ENCODE measurements at places on chromosomes 1 and 21. TPM values are rescaled to one million over a fixed set of nuclear protein-coding genes. Genes with fewer than 3 reads are reported as not detected.
A peak's percentile ranks its signal among the peaks of the same experiment; 100 is the strongest.

- DNase-seq, result no peak
- H3K36me3 ChIP-seq, result no peaks in the 10 kb centered on the region
- peak overlapping the region; percentile 69 for H3K27ac ChIP-seq
- peak overlapping the region; percentile 85 for H3K4me3 ChIP-seq
- peaks cover 33% of the 10 kb centered on the region for H3K4me1 ChIP-seq
Measured at GRCh38 chr1:161307230-161307768, 2.5 kb downstream of the MPZ start.

GRCh38 chr1:115927971-115928370 lies 48.3 kb upstream of the SLC22A15 start:
- H3K36me3 ChIP-seq, result no peaks in the 10 kb centered on the region
- peaks cover 19% of the 10 kb centered on the region for H3K27me3 ChIP-seq
- peaks cover 6% of the 10 kb centered on the region for H3K4me1 ChIP-seq
- no peak overlapping the region for H3K27ac ChIP-seq
- H3K4me3 ChIP-seq, result no peak overlapping the region

DNA sequence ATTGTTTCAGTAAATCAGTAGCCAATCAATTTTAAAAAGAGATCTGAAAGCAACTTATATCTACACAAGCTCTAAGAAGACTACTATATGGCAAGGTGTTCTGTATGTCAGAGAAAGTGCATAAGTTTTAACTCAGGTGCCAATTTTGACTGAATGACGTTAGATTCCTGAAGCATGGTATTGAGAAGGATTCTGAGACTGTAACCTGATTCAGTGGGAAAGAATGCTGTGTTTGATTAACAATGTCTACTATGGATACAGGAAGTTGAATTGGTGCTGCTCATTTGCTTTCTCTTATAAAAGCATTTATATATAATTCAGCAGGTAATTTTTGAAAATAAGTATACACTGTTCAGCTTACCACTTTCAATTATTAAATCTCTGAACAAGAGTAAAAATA lies 156.3 kb downstream of the PAPPA2 start:
- no peaks in the 10 kb centered on the region for H3K4me1 ChIP-seq
- H3K36me3 ChIP-seq, result no peaks in the 10 kb centered on the region
- H3K4me3 ChIP-seq, result no peak overlapping the region
- DNase-seq, result no peak
- H3K27me3 ChIP-seq, result no peaks in the 10 kb centered on the region

- DNase-seq, result no peak
- H3K27ac ChIP-seq, result no peak overlapping the region
- no peaks in the 10 kb centered on the region for H3K36me3 ChIP-seq
- H3K27me3 ChIP-seq, result peaks cover 39% of the 10 kb centered on the region
Measured at GRCh38 chr1:157219182-157219581, 81.0 kb upstream of the ETV3 start.

DNA sequence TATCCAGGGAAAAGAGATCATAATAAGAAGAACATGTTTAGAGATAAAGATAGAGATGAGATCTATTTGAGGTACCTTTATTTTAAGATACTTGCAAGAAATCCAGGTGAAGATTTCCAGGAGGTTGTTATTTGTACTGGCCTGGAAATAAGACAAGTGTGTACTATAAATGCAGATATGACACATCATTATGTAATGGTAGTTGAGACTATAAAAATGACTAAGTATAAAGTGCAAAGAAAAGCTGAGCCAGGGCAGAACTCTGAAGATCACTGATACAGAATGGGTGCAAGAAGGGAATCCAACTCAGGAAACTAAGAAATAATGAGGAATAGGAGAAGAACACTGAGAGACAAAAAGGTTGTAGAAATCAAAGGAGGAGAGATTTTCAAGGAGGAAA lies 378.2 kb upstream of the PBX1 start:
- H3K4me3 ChIP-seq, result no peak overlapping the region
- no peaks in the 10 kb centered on the region for H3K27me3 ChIP-seq
- no peak for DNase-seq
- H3K36me3 ChIP-seq, result no peaks in the 10 kb centered on the region
- no peak overlapping the region for H3K27ac ChIP-seq
- no peaks in the 10 kb centered on the region for H3K4me1 ChIP-seq

GRCh38 chr1:164865385-164865784 lies 306.4 kb downstream of the PBX1 start:
- peaks cover 12% of the 10 kb centered on the region for H3K4me1 ChIP-seq
- no peaks in the 10 kb centered on the region for H3K27me3 ChIP-seq
- no peak overlapping the region for H3K4me3 ChIP-seq
- no peaks in the 10 kb centered on the region for H3K36me3 ChIP-seq

- H3K4me1 ChIP-seq, result peaks cover 20% of the 10 kb centered on the region
- H3K4me3 ChIP-seq, result no peak overlapping the region
- no peak overlapping the region for H3K27ac ChIP-seq
- H3K27me3 ChIP-seq, result peaks cover 100% of the 10 kb centered on the region
Measured at GRCh38 chr1:75130865-75131564, 3.2 kb upstream of the LHX8 start.

GRCh38 chr1:10945991-10946509 lies 66.4 kb upstream of the TARDBP start:
- no peak overlapping the region for H3K27ac ChIP-seq
- H3K27me3 ChIP-seq, result peaks cover 2% of the 10 kb centered on the region
- H3K36me3 ChIP-seq, result no peaks in the 10 kb centered on the region
- H3K4me3 ChIP-seq, result no peak overlapping the region

DNA sequence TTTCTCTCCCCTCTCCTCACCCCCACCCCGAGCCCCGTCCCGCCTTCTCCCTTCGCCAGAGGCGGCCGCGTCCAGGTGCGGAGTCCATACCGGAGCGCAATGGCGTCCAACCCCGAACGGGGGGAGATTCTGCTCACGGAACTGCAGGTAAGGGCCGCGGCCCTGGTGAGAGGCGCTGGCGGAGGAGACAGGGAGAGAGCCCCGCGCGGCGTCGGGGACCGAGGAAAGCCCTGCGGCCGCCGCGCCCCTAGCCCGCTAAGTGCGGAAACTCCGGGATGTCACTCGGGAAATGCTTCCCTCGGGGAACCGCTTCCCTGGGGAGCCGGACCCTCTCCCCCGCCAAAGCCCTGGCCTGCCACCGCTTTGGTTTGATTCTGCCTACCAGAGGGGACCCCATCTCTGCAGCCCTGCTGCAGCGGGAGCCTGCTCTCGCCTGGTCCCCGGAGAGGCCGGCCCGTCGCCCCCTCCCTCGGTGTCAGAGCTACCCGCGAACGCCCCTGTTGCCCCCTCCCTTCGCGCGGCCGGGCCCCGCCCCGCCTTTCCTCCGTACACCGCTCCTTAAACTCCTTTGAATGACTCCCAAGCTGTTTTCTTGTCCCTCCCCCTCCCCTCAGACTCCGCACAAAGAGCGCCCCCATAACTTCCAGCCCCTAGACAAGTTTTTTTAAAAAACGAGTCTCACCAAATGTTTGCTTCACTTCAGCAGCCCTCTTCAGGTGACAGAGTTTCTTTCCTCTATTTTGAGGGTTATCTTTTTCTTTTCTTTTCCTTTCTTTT lies 597 bp downstream of the PKN2 start:
- DNase-seq, result peak; percentile 50
- H3K4me1 ChIP-seq, result peaks cover 49% of the 10 kb centered on the region
- H3K27ac ChIP-seq, result peak overlapping the region; percentile 97
- H3K36me3 ChIP-seq, result no peaks in the 10 kb centered on the region
- peak overlapping the region; percentile 98 for H3K4me3 ChIP-seq

DNA sequence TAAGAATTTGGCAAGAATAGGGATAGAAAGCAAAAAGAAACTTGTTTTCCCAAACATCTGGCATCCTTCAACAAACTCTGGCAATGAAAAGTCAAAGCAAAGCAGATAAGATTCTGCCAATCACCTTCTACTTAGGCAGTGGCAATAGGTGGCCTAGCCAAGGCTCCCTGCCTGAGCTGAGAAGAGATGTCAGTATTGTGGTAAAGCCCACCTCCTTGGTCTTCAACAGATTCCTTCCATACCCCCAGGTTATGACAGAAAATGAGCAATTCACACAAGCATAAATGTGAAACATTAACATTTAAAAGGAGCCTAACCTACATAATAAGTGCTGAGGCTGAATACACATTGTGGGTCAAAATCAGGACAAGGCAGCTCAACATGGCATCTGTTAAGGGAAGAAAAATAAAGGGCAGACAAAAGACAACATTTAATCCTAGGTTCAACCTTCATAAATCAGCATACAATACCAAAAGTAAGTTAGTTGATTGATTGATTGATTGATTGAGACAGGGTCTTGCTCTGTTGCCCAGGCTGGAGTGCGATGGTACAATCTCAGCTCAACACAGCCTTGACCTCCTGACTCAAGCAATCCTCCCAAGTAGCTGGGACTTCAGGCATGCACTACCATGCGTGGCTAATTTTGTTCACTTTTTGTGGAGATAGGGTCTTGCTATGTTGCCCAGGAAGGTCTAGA lies 123.1 kb downstream of the AKT3 start:
- H3K4me3 ChIP-seq, result no peak overlapping the region
- DNase-seq, result no peak
- peaks cover 46% of the 10 kb centered on the region for H3K4me1 ChIP-seq
- no peak overlapping the region for H3K27ac ChIP-seq

- H3K27me3 ChIP-seq, result no peaks in the 10 kb centered on the region
- H3K36me3 ChIP-seq, result peaks cover 38% of the 10 kb centered on the region
- no peaks in the 10 kb centered on the region for H3K4me1 ChIP-seq
Measured at GRCh38 chr1:28535180-28535579, 17.7 kb upstream of the TRNAU1AP start.

GRCh38 chr1:112841825-112842224 lies 114.2 kb downstream of the SLC16A1 start:
- no peaks in the 10 kb centered on the region for H3K36me3 ChIP-seq
- no peak overlapping the region for H3K4me3 ChIP-seq
- no peak overlapping the region for H3K27ac ChIP-seq
- peaks cover 10% of the 10 kb centered on the region for H3K4me1 ChIP-seq

DNA sequence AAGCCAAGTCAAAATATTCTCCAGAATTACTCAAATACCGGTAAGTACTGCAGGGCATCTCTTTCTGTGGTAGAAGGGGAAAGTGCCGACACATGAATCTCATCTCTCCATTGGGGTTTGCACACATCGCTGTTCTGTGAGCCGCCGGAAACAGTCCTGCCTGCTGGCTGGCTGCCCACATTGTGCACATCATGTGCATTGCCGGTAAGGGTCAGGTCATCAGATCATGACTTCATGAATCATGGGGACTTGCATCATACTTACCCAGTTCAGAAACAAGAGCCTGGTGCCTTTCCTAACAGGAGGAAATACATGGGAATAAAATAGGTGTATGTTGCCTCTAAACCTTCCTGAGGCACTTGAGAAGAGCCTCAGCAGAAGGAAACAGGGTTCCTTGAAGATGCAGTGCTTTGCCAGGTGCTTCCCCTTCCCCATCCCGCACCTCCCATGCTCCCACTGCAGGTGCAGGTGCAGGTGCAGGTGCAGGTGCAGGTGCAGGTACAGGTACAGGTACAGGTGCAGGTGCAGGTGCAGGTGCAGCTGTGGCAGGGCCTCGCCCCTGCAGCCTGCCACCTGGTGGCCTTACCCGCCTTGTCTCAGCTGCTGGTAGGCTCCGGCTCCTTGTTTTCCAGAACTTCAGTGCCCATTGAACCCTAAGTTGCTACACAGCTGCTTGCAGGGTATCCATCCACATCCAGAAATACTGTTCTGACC lies 26.5 kb downstream of the GPR137B start:
- no peaks in the 10 kb centered on the region for H3K36me3 ChIP-seq
- peak; percentile 40 for DNase-seq
- H3K4me1 ChIP-seq, result peaks cover 18% of the 10 kb centered on the region
- no peaks in the 10 kb centered on the region for H3K27me3 ChIP-seq
- no peak overlapping the region for H3K4me3 ChIP-seq

DNA sequence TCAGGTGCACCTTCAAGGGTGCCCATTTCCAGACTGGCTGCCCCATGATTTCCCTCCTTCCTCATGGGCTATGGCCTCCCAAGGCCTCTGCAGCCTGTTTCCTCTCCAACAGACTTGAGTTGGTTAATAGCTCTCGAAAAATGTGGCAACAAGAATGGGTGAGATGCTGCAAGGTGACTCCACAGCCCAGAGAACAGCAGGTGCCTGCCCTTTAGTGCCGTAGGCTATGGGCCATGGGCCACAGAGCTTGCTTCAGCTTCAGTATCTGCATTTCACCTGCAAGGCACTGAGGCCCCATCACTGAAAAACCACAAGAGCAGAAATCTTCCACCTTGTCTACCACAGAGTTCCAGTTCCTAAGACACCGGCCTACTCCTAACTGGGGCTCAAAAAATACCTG lies 122.0 kb downstream of the ETS2 start:
- DNase-seq, result no peak
- no peak overlapping the region for H3K27ac ChIP-seq
- H3K4me3 ChIP-seq, result no peak overlapping the region
- H3K36me3 ChIP-seq, result no peaks in the 10 kb centered on the region
- H3K27me3 ChIP-seq, result no peaks in the 10 kb centered on the region
- peaks cover 22% of the 10 kb centered on the region for H3K4me1 ChIP-seq

DNA sequence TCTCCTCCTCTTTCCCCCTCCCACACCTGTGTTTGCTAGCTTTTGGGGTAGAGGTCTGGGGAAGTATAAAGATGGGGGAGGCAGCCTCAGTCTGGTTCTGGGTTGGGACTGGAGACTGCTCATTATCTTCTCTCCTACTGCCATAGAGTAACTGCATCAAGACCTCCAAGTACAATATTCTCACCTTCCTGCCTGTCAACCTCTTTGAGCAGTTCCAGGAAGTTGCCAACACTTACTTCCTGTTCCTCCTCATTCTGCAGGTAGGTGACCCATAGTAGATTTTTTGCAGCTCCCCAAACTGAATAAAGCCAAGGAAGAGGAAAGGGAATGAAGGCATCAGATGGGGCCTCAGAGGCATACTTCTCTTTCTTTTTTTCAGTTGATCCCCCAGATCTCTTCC lies 5.3 kb downstream of the ATP8B2 start:
- H3K27me3 ChIP-seq, result no peaks in the 10 kb centered on the region
- H3K27ac ChIP-seq, result no peak overlapping the region
- peaks cover 55% of the 10 kb centered on the region for H3K4me1 ChIP-seq
- no peak overlapping the region for H3K4me3 ChIP-seq
- no peak for DNase-seq
- peaks cover 30% of the 10 kb centered on the region for H3K36me3 ChIP-seq

- H3K36me3 ChIP-seq, result no peaks in the 10 kb centered on the region
- no peaks in the 10 kb centered on the region for H3K4me1 ChIP-seq
- no peak overlapping the region for H3K4me3 ChIP-seq
- no peak overlapping the region for H3K27ac ChIP-seq
- no peak for DNase-seq
Measured at GRCh38 chr1:218517459-218517858, 172.3 kb downstream of the TGFB2 start.

- peaks cover 21% of the 10 kb centered on the region for H3K27me3 ChIP-seq
- H3K27ac ChIP-seq, result no peak overlapping the region
- H3K36me3 ChIP-seq, result no peaks in the 10 kb centered on the region
- no peaks in the 10 kb centered on the region for H3K4me1 ChIP-seq
- DNase-seq, result no peak
- no peak overlapping the region for H3K4me3 ChIP-seq
Measured at GRCh38 chr1:181743878-181744312, 260.6 kb downstream of the CACNA1E start.

- H3K27me3 ChIP-seq, result no peaks in the 10 kb centered on the region
- no peak for DNase-seq
- H3K36me3 ChIP-seq, result peaks cover 2% of the 10 kb centered on the region
- H3K4me1 ChIP-seq, result no peaks in the 10 kb centered on the region
- H3K27ac ChIP-seq, result no peak overlapping the region
- H3K4me3 ChIP-seq, result no peak overlapping the region
Measured at GRCh38 chr1:61851849-61852669, 109.8 kb downstream of the PATJ start.

GRCh38 chr1:48688102-48688760 lies 88.5 kb downstream of the BEND5 start:
- DNase-seq, result no peak
- H3K4me1 ChIP-seq, result no peaks in the 10 kb centered on the region

- peaks cover 12% of the 10 kb centered on the region for H3K27me3 ChIP-seq
- H3K27ac ChIP-seq, result no peak overlapping the region
- no peak overlapping the region for H3K4me3 ChIP-seq
Measured at GRCh38 chr1:30743584-30744059, 14.0 kb downstream of the LAPTM5 start.

The HES3 gene
- not detected for total RNA-seq

The CLCA1 gene
- total RNA-seq, result 0.05 TPM

The NUP210L gene
- total RNA-seq, result 0.30 TPM

The KCNAB2 gene
- total RNA-seq, result 31.0 TPM

The SHISAL2A gene
- total RNA-seq, result not detected

The RIMS3 gene
- total RNA-seq, result 0.74 TPM
